ENCODE measurements at places on chromosomes 12 and 14. TPM values are rescaled to one million over a fixed set of nuclear protein-coding genes. Genes with fewer than 3 reads are reported as not detected.
A peak's percentile ranks its signal among the peaks of the same experiment; 100 is the strongest.

The CDKN3 gene
- 79.6 TPM for total RNA-seq

The KRT83 gene
- not detected for total RNA-seq

The RHOJ gene
- not detected for total RNA-seq

The CMKLR1 gene
- total RNA-seq, result not detected

The FAM181A gene
- not detected for total RNA-seq

The SCNN1A gene
- 1.3 TPM for total RNA-seq

DNA sequence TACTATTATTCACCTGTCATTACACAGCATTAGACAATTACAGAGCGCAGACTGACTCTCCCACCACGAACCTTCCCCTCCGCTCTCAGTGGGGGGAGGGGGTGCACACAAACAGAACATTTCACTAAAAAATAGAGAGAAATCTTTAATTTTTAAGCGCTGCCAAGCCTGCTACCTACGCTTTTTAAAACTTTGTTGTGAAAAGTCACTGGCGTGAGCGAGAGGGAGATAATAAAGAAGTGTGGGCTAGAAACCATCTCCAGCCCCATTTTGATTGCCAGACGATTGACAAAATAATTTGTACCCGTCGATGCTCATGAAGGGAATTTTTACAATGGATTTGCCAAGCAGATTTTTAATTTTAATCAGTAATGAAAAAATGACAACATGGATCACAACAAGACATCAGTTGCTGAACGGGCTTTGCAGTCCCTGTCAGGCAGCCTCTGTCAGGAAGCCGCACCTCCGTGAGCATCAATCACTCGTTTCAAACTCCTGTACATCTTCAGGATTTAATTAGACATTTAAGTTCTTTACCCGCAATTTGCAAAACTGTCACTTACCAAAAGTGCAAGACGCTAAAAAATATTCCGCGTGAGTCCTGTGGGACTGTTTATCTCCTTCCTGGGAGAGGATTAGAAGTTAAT is 209.1 kb downstream of the BCL11B start:
- DNase-seq, result no peak

- no peak for DNase-seq
Measured at GRCh38 chr12:117361347-117361751, at the start of gene NOS1. TSS of gene NOS1 (minus strand) at chr12:117361626. CDS start at chr12:117331069, 30,557 bp downstream.

- DNase-seq, result peak; percentile 8
Measured at GRCh38 chr14:104398656-104399055, 180.9 kb upstream of the C14orf180 start.

Data from activated CD4-positive, alpha-beta memory T cell treated with anti-CD3 and anti-CD28 coated beads, Interleukin-2, amount 10 ng/mL, durations not matched to agents 7 days and 5 days (primary cell).